ENCODE measurements at places on chromosomes 13 and 19.

DNA sequence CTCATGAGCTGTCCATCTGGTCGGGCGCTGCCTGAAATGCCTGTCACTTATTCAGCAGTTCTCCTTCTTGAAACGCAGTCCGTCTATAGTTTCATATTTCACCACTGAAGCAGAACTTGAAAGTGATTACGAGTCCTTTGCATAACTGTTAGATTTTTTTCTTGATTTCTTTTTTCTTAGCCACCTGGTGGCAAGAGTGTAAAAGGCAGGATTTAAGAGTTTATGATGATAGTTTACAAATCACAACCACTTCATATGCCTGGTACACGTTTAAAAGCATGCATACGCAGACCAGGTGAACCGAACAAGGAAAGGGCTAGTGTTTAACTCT, 45.8 kb downstream of the GGACT start:
- DNase-seq: no peak

GRCh38 chr19:48738557-48739403, 1.6 kb downstream of the RASIP1 start:
- DNase-seq: no peak

GRCh38 chr13:89584058-89584620, 1763.3 kb upstream of the MIR17HG start:
- DNase-seq: no peak

- no peak for DNase-seq
These were observed 33.7 kb upstream of the OLFM4 start for GRCh38 chr13:52994865-52995264.

DNA sequence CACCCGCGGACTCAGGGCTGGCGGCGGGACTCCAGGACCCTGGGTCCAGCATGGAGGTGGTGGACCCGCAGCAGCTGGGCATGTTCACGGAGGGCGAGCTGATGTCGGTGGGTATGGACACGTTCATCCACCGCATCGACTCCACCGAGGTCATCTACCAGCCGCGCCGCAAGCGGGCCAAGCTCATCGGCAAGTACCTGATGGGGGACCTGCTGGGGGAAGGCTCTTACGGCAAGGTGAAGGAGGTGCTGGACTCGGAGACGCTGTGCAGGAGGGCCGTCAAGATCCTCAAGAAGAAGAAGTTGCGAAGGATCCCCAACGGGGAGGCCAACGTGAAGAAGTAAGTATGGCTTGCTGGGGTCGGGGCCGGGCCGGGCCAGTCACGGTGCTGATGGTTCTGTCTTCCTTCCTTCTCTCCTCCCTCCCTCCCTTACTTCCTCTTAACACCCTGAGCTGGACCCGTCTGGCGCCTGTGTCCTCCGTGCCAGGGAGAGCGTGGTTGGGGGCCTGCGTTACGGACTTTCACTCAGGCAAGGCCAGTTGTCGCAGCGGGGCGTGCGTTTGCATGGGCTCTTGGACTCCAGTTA, 1.4 kb downstream of the STK11 start:
- no peak for DNase-seq

DNA sequence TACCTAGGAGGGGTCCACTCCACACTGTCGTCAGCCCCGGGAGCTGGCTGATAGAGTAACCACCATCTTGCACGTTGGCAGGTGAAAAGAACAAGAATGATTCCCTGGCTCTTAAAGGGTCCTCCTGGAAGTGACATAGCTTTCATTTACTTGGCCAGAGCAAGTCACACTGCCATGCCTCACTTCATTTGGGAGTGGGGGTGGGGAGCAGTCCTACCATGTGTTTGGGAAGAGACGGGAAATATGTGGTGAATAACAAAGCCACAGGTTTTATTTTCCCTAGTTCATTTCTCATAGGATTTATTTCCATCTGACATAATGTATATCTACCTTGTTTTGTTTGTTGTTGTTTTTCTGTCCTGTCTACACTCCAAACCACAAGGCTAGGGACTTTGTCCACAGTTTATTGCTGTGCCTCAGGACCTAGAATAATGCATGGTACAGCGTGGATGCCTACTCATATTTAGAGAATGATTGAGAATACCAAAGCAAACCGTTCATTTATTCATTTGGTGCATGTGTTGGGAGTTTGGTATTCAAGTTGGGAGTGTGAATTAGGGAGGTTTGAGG, 26.8 kb downstream of the UBAC2 start:
- DNase-seq: no peak

DNA sequence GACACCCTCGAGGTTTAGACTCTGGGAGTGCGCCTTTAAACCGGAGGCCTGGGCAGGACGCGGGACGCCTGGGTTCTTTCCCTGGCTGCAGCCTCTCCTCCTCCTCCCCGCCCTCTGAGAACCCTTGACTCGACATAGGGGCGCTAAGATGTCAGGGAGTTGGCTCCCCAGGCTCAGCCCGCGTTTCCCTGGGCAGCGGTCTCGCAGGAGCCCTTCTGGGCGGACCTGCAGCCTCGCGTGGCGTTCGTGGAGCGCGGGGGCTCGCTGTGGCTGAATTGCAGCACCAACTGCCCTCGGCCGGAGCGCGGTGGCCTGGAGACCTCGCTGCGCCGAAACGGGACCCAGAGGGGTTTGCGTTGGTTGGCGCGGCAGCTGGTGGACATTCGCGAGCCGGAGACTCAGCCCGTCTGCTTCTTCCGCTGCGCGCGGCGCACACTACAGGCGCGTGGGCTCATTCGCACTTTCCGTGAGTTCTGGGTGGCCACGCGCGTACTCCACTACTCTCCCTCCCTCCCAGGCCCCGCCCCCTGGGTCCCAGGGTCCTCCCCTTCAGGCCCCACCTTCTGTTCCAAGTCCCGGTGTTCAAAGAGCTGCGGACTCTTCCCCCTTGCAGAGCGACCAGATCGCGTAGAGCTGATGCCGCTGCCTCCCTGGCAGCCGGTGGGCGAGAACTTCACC, 1.3 kb downstream of the ICAM5 start:
- DNase-seq: no peak

DNA sequence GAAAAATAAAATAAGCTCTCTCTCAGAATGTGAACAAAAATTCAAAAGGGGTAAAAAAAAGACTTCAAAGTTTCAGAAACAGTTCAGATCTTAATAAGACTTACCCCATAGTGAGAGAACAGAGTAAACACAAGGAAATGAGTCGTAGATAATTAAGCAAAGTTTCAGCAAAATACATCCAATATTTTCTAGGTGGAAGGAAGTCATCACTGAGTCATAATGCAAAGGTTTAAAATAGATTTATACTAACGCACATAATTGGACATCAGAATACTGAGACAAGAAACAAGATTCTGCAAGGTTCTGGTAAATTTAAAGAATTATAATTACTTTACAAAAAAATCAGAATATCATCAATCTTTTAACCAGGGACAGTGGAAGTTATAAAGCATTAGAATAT, 1370.7 kb upstream of the ATXN8OS start:
- DNase-seq: no peak

DNA sequence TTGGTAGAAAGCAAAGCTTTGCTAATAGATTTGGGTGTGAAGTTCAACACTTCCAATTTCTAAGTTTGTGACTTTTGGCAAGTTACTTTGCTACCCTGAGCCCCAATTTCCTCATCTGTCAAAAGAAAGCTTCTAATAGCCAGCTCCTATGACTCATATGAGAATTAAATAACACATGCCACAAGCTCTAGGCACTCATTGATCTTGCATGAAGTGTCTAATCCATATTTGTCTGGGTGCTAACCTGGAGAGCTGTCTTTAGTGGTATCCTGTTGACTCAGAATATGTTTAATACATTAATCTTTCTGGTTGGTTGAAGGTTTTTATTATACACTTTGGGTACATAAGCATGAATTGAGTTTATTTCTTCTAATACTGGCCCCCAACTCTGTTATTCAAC, 188.8 kb downstream of the POSTN start:
- no peak for DNase-seq

DNA sequence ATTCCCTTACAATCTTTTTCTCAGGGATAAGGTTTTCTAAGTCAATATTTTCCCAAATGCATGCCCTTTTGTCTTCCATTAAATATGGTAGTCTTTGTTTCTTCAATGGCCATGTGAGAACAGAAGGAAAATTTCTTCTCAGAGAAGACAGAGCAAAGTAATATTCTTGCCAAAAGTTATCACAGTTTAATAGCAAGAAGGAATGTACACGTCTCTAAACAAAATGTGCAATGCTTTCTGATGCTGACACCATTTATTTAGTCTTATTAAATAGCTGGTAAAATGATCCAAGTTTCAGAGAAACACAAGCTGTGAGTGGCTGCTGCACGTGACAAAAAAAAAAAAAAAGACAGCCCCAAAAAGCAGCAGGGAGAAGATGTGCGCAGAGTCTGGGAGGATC, 542.5 kb downstream of the GPC6 start:
- no peak for DNase-seq

DNA sequence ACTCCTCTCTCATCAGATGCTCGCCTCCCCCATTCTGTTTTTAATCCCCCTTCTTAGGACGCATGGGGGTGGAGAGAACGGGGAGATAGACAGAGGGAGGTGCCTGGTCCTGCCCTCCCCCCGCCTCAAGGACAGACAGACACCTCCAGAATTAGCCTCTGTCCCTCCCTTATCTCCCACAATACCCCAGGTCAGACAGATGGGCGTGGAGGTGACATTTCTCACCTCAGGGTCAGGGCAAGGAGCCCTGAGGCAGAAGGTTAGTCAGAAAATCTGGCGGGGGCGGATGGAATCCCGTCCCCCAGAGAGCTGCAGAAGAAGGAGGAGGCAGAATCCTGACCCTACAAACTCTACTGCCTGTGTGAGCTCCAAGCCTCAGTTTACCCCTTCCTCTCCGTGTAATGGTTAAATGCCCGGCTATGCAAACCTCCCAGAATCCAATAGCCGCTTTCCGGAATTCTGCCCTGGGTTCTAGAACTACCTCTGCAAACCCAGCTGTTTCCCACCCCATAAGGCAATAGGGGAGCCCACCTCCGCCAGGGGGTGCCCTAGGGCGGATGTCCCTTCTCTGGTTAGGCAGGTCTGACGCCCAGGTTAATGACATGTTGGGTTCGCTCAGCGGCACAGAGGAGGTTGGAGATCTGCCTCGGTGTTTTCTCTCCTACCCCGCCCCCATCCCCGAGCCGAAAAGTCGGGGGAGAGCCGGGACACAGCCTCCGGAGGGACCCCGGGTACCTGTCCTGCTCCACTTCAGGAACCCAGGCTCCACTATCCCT, 900 bp downstream of the PPP1R13L start:
- DNase-seq: no peak

DNA sequence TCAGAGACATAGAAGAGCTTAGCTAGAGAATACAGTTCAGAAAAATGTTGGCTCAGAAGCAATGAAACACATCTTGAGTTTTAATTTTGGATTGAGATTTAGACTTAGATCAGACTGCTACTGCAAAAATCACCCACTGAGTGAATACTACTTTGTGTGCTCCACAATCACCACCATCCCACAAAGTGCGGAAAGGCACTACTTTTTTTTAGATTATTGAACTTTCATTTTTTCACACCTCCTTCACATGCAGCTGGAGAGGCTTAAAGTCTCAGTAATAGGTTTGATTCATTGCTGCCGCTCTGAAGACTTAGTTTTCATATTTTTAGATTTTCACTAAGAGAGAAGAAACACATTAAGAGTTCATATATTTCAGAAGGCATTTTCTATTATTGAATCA, 289.9 kb upstream of the PRR20A start:
- no peak for DNase-seq

DNA sequence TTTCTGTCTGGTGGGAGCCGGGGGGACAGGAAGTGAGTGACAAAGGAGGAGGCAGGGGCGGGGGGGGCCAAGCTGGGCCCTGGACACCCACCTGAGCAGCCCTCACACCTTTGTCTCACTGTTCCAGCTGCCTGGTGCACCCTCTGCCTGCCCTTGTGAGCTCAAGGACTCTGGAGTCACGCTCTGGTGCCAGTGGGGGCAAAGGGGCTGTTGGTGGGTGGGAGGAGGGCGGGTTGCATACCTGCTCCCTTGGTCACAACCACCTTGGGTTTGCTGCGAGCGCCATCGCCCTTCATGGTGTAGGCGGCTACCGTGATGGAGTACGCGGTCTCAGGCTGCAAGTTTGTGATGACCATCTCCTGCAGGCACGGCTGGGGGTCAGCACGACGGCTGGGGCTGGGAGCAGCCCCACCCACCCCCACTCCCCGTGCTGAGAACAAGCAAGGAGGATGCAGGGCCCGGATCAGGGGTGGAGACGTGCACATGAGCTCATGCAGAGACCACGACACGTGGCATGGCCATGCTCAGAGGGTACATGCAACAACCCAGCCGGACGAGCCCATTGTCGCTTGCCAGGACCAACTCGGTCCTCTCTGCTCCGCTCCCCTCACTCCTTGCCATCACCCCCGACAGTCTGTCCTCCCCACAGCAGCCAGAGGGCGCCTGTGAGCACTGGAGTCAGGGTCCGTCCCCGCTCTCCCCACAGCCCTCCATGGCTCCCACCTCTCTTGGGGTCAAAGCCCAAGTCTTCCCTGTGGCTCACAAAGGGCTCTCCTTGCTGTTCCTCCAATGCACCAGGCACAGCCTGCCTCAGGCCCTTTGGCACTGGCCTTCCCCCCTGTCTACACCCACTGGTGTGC, 114.9 kb downstream of the PTPRS start:
- no peak for DNase-seq

GRCh38 chr13:42129033-42129432, 80.6 kb downstream of the DGKH start:
- DNase-seq: no peak

DNA sequence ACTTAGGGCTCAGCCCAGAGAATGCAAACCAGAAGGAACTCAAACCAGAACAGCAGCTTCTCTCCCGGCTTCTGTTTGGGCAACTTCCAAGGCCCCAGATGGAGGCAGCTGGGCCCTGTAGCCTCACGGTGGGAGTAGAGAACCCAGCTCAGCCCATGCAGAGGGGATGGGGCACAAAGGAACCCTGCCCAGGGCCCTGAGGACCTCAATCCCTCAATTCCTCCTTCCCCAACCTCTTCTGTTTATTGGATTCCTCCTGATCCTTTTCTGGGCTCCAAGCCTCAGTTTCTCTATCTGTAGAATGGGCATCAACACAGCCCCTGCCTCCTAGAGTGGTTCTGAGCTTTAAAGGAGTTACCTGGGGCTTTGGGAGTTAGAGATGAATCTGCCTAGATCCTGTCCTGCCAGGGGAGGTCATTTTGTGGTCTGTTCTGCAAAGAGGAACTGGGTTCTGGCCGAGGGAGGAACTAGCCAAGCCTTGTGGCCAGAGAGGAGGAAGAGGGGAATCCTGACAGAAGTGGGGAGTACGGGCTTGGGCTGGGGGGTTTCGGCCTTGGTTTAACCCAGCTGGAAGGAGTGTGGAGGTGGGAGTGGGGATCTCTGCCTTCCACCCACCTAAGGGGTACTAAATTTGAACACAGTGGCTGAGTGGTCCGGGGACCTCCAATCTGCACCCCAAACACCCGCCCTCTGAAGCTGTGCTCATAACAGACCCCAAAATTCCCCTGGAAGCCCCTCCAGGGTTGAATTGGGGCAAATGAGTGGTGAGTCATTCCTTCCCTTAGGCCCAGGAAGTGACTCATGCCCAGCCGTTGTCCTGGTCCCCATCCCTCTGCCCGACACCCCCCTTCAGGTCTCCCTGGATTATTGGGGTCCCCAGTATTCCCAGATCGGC, 2.7 kb downstream of the ADGRE5 start:
- no peak for DNase-seq

GRCh38 chr19:46391296-46392251, 21.8 kb downstream of the CCDC8 start:
- DNase-seq: no peak

- DNase-seq: no peak
These were observed 3.6 kb downstream of the HTR2A start for GRCh38 chr13:46893221-46893740.

Measured in iPS DF 19.7 (cell line).